ENCODE measurements at places on chromosomes 4 and X.

DNA sequence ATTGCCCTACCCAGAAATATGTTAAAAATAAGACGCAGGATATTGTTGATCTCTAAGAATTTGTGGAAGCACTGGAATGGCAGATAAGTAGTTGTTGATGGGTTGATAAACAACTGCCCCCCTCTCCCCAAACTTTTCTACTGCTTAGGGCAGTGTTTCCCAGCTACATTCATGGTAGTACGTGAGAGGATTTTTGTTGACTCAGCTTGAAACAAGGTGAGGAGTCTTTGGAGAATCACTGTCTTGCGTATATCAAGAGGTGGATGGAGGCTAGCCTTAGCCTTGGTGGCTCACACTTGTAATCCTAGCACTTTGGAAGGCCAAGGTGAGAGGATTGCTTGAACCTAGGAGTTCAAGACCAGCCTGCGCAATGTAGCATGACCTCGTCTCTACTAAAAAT is 5.7 kb downstream of the ENOPH1 start:
- DNase-seq: no peak

DNA sequence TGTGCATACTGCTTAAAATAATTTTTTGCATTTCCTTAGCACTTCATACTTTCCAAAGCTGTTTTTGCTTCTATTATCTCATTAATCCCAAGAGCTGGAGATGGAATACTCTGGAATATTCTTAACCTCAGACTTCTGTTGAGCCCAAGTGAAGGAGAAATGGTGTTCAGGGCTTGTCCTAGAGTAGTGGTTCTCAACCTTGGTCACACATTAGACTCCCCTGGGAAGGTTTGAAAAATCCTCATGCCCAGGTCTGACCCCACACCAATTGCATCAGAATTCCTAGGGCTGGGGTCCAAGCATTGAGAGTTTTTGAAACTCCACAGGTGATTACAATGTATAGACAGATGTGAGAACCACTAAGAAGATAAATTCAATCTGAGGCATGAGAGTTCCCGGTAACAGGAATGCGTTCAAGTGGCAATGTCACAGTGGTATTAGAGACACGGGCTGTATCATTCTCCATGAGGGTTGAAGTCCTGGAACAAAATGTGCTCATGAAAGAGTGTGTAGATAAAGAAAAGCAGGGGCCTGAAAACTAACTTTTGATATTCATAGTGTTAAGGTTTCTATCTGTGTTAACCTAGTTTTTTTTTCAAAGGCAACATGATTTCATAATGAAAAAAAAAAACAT is 47.9 kb downstream of the AWAT2 start:
- no peak for DNase-seq

- DNase-seq: peak; percentile 92
Observed at GRCh38 chr4:156946516-156947424, 24.8 kb downstream of the PDGFC start.

DNA sequence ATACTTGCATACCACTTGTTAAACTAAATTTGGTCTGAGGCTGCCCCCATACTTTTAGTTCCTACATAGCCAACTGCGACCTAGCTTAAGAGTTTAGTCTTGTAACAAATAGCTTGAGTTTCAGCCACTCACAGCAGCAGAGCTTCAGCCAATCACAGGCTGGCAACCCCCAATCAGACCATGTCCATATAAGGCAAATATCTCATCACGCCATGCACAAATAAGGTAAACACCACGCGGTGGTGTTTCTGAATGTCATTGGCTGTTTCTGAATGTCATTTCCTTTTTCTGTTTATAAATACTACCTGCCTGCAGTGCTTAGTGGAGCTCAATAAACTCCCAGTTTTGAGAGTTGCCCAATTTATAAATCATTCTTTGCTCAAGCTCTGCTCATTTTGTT is 143.1 kb upstream of the MAD2L1 start:
- no peak for DNase-seq

- no peak for DNase-seq
Observed at GRCh38 chrX:115649461-115650063, 88.6 kb downstream of the PLS3 start.

DNA sequence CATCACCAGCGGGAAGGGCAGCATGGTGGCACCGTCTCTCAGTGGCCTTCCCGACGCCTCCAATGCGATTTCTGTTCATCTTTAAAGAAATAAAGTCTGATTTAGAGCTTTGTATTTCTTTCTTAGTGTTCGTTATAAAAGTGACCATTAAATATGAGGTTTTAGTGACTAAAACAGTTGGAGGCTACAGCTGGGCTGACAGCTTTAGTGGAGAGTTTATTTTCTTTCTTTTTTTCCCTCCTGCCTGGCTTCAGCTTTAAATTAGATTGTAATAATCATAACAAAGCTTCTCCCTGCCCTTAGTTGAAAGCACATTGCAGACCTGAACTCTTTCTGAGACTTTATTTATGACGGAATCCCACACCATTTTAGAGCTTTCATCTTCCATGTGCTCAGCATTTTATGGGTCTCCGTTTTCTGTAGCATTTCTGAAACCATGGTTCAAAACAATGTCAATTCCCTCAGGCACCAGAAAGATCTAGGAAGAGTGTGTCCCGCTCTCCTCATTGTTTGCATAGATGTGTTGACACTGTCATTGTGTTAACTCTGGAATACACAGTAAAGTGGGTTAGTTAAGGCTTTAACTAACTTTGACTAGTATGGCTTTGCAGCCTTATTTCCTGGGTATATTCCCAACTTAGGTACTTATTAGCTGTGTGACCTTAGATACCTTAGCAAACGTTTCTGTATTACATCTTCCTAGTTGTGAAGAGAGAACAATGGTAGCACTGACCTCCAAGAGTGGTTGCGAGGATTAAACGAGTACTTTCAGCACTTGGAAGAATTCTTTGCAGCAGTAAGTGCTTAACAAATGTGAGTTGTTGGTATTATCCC is 97.4 kb upstream of the PGRMC2 start:
- no peak for DNase-seq

DNA sequence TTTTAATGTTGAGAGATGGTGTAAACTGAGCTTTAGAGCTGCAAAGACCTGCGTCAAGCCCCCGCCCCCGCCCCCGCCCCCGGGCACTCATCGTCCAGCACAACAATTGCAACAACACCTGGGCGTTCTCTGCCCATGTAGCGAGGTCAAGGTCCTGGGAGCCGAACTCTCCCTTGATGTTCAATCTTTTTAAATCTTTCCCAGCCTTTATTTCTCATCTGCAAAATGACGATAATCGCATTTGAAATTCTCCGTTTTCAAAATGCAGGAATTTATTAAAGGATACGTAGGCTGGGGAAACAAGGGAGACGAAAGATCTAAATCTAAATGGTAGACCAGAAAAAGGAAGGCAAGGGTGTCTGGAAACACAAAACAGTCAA is 648 bp upstream of the MSMO1 start:
- DNase-seq: no peak

- no peak for DNase-seq
Observed at GRCh38 chr4:14152834-14153519, 525.5 kb upstream of the BOD1L1 start.

DNA sequence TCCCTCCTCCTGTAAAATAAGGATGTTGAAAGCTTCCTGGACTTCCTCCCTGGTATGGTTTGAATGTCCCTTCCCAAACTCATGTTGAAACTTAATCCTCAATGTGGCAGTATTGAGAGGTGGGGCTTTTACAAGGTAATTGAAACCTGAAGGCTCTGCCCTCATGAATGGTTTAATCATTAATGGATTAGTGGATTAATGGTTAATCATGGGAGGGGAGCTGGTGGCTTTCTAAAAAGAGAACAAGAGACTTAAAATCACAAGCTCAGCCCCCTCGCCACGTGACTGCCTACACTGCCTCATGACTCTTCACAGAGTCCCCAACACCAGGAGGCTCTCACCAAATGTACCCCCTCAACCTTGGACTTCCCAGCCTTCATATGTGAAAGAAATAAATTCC is 124.6 kb upstream of the ANXA3 start:
- no peak for DNase-seq

DNA sequence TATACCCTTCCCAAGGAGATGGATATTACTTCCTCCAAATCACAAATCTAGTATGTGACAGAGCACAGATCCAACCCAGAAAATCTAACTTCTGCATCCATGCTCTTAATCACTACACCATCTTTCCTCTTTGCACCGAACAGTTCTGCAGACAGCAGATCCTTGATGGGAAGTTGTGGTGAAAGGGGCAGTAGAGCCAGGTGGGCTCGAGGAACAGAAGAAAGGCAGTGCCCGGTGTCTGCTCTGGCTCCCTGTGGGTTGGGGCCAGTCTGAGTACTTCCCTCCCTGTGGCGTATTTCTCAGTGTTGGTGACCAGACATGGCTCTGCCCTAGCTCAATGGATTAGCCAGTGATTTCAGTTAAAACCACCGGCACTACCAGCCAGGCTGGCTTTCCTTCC is 15.3 kb downstream of the HOPX start:
- no peak for DNase-seq

- DNase-seq: no peak
Observed at GRCh38 chr4:88858752-88859151, 161.1 kb upstream of the NAP1L5 start.

GRCh38 chr4:112296949-112297880 is at the start of gene ALPK1:
ALPK1 (plus strand) TSS chr4:112297369.
- DNase-seq: peak; percentile 76

- no peak for DNase-seq
Observed at GRCh38 chr4:14070289-14070880, 442.9 kb upstream of the BOD1L1 start.

GRCh38 chr4:128525387-128525786 is 237.8 kb upstream of the PGRMC2 start:
- DNase-seq: no peak

DNA sequence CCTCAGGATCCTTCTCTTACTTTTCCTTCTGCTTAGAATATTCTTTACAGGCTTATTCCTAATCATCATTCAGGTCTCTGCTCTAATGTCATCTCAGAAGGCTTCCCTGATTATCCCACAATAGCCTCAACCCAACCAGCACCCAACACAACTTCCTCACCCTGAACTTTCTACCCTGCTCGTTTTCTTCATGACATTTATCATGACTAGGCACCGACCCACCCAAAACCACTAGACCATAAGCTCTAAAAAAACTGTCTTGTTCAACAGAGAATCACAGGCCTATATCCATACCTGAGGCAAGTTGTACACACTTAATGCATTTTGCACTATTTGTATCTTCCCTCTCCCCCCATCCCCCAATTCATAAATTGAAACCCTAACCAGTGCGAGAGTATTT is 95.3 kb downstream of the SH3RF1 start:
- no peak for DNase-seq
